Right atrium auricular region (tissue), 2 donors: ENCODE measurements at places on chromosomes 6 and 20. TPM values are rescaled to one million over a fixed set of nuclear protein-coding genes. Genes with fewer than 3 reads are reported as not detected.

DNA sequence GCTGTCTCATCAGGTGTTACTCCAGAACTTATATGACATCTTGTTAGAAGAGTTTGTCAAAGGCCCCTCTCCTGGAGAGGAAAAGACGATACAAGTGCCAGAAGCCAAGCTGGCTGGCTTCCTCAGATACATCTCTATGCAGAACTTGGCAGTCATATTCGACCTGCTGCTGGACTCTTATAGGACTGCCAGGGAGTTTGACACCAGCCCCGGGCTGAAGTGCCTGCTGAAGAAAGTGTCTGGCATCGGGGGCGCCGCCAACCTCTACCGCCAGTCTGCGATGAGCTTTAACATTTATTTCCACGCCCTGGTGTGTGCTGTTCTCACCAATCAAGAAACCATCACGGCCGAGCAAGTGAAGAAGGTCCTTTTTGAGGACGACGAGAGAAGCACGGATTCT is 43.7 kb upstream of the SMIM28 start:
- H3K27ac ChIP-seq: no peak overlapping the region
- no peaks in the 10 kb centered on the region for H3K27me3 ChIP-seq
- no peaks in the 10 kb centered on the region for H3K36me3 ChIP-seq
- no peak overlapping the region for H3K4me3 ChIP-seq
- H3K4me1 ChIP-seq: no peaks in the 10 kb centered on the region

TRIM40 gene
- not detected for total RNA-seq

DNA sequence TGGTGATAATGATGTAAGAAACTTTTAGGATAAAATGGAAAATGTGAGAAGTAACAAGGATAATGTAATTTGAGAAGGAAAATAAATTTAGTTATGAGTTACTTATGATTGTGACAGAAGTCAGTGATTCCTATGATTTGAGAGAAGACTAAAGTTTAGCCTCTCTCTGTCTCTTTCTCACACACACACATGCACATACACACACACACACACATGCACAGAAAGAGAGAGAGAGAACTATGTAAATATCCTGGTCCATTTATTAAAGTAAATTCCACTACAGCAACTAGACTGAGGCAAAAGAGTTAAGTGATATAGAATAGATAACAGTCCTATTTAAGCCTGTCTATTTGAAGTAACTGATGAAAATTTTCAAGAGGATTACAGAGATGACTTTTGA is 375.2 kb downstream of the CD109 start:
- no peak for DNase-seq
- no peak overlapping the region for H3K4me3 ChIP-seq
- no peaks in the 10 kb centered on the region for H3K4me1 ChIP-seq
- H3K27me3 ChIP-seq: no peaks in the 10 kb centered on the region
- H3K27ac ChIP-seq: no peak overlapping the region

C20orf144 gene
- total RNA-seq: not detected

FNDC11 gene
- total RNA-seq: not detected

- DNase-seq: no peak
- no peak overlapping the region for H3K27ac ChIP-seq
- no peak overlapping the region for H3K4me3 ChIP-seq
- H3K27me3 ChIP-seq: no peaks in the 10 kb centered on the region
- no peaks in the 10 kb centered on the region for H3K36me3 ChIP-seq
- H3K4me1 ChIP-seq: no peaks in the 10 kb centered on the region
Measured at GRCh38 chr6:134707342-134708031, 242.4 kb downstream of the ALDH8A1 start.

DCBLD1 gene
- 6.3 TPM for total RNA-seq

DNA sequence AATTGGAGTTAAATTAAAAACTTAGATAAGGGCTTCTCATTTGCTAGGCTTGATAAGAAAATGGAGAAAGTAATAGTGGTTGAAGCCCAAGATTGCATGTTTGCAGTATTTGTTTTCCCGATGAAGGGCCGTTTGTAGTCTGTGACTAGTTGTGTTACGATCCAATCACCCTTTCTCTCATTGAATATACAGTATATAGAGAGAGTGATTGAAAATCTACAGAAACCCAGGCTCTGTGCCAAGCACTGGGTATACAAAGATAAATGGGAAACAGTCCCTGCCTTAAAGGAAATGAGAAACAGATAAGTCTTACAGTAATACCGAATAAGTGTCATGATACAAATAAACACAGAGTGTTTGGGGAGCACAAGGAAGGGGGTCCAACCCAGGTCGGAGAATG is 55.2 kb upstream of the CDKAL1 start:
- no peak for DNase-seq
- no peak overlapping the region for H3K4me3 ChIP-seq
- H3K27me3 ChIP-seq: no peaks in the 10 kb centered on the region
- peaks cover 6% of the 10 kb centered on the region for H3K36me3 ChIP-seq
- no peak overlapping the region for H3K27ac ChIP-seq
- H3K4me1 ChIP-seq: no peaks in the 10 kb centered on the region

DNA sequence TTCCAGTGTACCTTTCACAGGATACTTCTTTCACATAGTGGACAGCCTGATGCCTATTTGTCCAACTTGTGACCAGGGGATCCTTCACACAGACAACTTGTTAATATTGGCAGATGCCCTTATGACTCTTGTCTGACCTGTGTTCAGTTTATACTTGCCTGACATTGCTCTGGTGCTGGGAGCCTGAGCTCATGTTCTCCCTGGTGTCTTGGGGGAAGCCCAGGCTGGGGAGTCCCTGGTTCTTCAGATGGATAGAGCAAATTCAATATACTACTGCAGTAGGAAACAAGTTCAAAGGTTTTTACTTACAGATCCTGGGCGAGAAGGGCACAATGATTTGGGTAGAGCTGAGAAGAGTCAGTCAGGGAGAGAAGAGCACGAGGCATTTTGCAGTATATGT is 76.1 kb downstream of the NKAIN2 start:
- no peaks in the 10 kb centered on the region for H3K4me1 ChIP-seq
- H3K36me3 ChIP-seq: no peaks in the 10 kb centered on the region
- H3K27me3 ChIP-seq: no peaks in the 10 kb centered on the region
- no peak overlapping the region for H3K27ac ChIP-seq
- DNase-seq: no peak

- peaks cover 19% of the 10 kb centered on the region for H3K4me1 ChIP-seq
- H3K27me3 ChIP-seq: no peaks in the 10 kb centered on the region
- H3K36me3 ChIP-seq: peaks cover 6% of the 10 kb centered on the region
- DNase-seq: no peak
- no peak overlapping the region for H3K27ac ChIP-seq
Measured at GRCh38 chr6:36692220-36692619, 5.4 kb upstream of the RAB44 start.

DNA sequence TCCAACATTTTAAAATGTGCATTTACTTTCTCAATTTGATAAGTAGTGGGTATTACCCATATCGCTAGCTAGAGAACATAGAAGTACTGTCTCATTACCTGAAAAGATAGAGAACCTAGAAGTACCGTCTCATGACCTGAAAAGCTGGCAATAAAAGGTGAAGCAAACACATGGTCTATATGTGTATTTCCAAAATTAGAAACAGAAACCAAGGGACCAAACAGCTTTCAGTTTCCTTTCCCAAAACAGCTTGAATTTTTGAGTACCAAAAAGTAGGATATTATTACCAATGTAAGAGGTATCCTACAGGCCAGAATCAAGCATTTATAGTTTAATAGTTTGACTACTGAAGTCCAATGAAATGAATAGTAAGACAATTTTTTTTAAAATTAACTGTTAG is 77.2 kb downstream of the KIF13A start:
- H3K4me1 ChIP-seq: peaks cover 52% of the 10 kb centered on the region
- no peak for DNase-seq
- H3K4me3 ChIP-seq: no peak overlapping the region

DNA sequence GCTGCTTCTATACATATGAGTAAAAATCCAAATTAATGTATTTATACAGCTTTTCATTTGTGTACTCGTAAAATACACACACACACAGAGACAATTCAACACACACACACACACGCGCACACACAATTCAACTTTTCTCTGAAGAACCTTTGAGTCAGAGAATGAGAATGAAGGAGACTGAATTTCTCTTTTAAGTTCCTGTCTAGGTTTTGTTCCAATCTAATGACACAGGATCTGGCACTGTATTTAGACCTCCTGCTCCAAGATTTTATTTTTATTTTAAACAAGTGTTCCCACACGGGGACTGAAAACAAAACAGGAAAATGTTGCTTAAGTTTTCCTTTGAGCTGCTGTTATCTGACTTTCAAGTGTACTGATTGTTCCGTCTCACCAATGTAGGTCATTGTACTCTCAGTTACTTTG is 250.8 kb downstream of the LAMA2 start:
- no peak overlapping the region for H3K4me3 ChIP-seq
- H3K27ac ChIP-seq: peak overlapping the region; percentile 80
- DNase-seq: no peak
- H3K4me1 ChIP-seq: peaks cover 79% of the 10 kb centered on the region
- no peaks in the 10 kb centered on the region for H3K36me3 ChIP-seq
- H3K27me3 ChIP-seq: no peaks in the 10 kb centered on the region

SNX21 gene
- 54.7 TPM for total RNA-seq

GRCh38 chr6:34798057-34798456 is 6.2 kb downstream of the BLTP3A start:
- no peaks in the 10 kb centered on the region for H3K27me3 ChIP-seq
- no peak overlapping the region for H3K27ac ChIP-seq
- H3K36me3 ChIP-seq: no peaks in the 10 kb centered on the region

DNA sequence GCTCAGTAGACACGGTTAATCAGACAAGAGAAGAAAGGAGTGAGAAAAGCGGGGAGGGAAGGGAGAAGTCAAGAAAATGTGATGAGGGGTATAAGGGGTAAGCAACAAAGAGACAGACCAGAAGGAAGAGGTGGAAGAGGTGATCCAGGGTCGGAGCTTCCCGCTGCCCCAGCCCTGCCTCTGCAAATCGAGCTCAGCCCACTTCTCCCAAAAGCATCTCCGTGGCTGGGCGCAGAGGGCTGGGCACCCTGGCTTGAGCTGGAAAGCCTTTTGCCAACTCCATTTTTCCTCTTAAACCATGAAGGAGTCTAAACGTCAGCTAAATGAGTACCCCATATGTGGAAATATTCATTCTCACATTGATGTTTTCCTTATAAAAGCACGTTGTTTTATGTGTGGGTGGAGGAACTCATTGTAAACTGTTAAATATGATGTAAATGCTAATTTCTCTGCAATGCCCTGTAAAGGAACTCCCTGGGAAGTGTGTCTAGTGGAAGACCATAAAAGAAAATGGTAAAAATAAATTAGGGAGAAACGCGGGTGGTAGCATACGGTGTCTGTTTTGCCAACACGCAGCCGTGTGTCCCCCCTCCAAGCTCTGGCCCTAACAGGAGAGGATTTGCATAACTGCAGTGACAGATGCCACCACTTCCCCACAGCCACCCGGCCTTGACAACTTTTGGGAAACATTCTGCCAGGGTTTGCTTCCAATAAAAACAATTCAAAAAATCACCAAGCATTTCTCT is 55.2 kb upstream of the MAFB start:
- H3K36me3 ChIP-seq: no peaks in the 10 kb centered on the region
- no peak for DNase-seq
- no peak overlapping the region for H3K4me3 ChIP-seq
- no peaks in the 10 kb centered on the region for H3K4me1 ChIP-seq

DNA sequence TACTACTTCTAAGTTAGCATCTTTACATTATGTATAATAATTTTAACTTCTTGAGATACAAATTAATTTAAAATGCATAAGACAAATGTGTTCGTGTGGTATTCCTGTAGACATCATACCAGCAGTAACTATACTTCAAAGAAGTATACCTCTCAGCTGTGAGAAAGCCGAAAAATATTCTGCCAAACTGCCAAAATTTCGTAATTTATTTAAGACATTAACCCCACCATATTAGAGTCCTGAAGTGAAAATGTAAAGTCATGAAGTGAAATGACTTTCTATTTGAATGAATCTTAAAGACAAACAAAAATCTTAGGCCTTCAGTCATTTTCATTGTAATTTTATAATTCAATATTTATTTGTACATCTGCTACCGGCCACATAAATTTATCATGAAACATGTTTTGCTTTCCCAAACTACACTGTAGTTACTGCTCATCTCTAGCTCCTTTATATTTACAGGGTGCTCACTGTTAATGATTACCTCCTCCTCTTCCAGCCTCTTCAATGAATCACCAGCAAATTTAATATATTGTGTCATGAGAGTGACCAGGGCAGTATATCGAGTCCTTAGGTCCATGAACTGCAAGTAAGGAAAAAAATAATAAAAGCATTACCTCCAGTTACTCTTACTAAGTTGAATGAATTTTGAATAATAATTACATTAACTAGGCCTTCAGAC is 18.5 kb downstream of the DST start:
- H3K27ac ChIP-seq: no peak overlapping the region
- peaks cover 3% of the 10 kb centered on the region for H3K4me1 ChIP-seq
- H3K36me3 ChIP-seq: peaks cover 83% of the 10 kb centered on the region
- H3K4me3 ChIP-seq: no peak overlapping the region
- no peaks in the 10 kb centered on the region for H3K27me3 ChIP-seq

GPR6 gene
- not detected for total RNA-seq

DNA sequence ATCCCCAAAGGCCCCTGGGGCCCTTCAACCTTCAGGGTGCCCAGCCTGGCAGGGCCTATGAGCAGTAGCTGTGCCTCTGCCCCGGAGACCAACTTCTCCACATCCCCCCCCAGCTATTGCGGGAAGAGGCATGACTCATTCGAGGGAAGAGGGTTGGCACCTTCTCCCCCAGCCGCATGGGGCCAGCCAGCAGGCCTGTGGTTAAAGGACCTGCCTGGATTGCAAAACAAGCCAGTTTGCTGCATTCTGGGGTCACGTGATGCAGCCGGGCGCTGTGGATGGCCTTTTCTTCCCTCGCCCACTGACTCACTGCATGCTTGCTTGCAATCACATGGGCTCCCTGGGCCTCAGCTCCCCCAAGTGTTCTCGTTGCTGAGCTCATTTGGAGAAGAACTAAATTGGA is 182.5 kb downstream of the MAFB start:
- no peaks in the 10 kb centered on the region for H3K36me3 ChIP-seq
- H3K4me3 ChIP-seq: no peak overlapping the region
- H3K27me3 ChIP-seq: no peaks in the 10 kb centered on the region
- H3K27ac ChIP-seq: no peak overlapping the region
- peak; percentile 97 for DNase-seq

GRCh38 chr20:11556410-11556809 is 361.3 kb upstream of the BTBD3 start:
- H3K27ac ChIP-seq: no peak overlapping the region
- H3K4me1 ChIP-seq: no peaks in the 10 kb centered on the region
- H3K4me3 ChIP-seq: no peak overlapping the region
- DNase-seq: no peak
- H3K27me3 ChIP-seq: no peaks in the 10 kb centered on the region
- no peaks in the 10 kb centered on the region for H3K36me3 ChIP-seq

DNA sequence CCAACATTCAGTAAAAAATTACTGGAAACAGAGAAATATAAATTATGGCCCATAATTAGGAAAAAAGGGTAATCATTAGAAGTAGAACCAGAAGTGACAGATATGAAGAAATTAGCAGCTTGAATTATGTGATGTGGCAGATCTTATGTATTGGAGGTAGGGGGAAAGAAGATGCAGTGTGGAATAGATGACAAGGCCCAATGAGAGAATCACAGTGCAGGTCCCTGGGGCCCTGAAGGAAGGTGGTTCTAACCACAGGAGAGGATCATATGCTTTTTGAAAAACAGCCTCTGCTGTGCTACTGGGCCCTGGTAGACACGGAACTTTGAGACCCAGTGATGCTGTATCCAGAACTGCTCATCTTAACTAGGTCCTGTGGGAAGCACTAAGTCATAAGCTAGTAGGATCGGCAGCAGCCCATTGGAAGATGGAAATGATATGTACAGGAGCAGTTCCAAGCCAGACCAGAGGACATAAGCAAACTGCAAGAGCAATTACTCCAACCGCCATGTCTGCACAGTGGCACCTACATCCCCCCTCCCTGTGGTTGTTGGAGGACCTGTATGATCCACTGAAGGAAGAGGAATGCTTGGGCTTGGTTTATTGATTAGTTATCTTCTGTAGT is 14.2 kb downstream of the HEBP2 start:
- no peak for DNase-seq
- H3K27ac ChIP-seq: no peak overlapping the region
- H3K4me1 ChIP-seq: no peaks in the 10 kb centered on the region
